Fibroblast of the aortic adventitia (primary cell): ENCODE measurements at places on chromosomes 6 and 20.

- peak; percentile 81 for DNase-seq
Observed at GRCh38 chr6:75412969-75413662, 80.5 kb downstream of the FILIP1 start.

DNA sequence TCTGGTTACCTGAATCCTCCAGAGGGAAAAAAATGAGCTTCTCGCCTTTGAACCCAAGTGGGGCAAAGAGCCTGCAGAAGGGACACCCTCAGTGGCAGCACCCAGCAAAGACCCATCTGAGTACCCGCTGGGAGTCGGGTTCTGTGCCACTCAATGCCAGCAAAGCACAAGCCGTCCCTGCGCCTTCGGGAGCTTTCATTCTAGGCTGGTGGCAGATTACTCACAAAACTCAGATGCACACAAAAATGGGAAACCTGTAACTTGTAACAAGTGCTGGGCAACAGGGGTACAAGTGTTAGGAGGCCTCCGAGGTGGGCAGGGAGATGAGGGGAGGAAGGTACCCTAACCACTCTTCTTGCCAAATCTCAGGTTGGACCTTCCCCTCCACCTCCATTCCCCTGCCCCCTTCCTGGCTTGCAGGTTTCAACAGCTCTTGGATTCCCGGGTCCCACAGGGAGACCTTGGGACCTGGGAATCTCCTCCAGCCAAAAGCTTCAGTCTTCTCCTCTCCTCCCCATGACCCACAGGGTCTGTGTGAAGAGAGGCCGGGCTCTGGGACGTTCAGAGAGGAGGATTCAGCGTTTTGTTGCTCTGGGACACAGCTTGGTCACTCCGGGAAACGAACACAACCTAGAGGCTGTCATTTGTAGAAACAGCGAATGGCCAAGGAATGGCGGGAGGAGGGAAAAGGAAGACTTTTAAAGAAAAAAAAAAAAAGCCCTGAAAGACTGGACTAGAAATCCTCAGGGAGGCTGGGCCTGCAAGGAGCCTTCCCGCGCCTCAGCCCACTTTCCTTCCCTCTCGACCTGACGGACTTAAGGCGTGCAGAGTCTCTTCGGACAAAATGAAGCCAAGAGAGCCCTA is 1.2 kb upstream of the PARD6B start:
- DNase-seq, result peak; percentile 28

DNA sequence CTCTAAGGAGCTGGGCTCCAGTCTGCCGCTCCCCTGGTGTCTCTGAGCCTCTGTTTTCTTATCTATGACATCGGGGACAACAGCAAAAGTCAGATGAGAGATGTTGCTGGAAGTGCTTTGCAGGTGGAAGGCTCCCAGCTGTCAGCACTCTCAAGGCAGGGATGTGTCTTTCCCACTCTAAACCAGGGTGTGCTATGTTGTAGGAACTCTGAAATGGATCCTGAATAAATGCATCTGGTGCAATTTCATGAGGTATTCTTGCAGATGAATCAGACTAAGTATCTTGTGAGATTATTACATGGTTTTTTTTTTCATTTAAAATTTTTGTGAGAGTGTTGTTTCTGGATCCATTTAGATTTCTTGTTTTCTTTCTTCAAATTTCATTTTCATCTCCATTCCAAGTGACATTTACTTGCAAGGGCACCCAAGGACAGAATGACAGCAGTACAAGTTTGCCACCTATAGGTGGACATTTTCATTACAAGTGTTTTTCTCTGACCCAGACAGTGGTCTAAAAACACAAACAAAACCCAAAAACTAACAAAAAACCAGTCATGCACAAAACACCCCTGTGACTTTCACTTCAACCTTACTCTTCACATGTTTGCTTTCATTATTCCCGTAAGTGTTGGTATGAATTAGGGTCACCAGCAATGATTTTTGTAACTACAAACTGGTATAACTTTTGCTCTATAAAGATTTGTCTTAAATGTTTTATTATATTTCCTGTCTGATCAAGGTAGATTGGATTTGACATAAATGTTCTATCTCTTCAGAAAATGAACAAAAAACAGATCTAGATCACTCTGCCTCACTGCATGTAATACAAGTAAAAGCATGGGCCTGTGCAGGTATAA is 14.7 kb upstream of the SIM1 start:
- peak; percentile 72 for DNase-seq

GRCh38 chr20:9490161-9490560 is 24.2 kb upstream of the LAMP5 start:
- no peak for DNase-seq

DNA sequence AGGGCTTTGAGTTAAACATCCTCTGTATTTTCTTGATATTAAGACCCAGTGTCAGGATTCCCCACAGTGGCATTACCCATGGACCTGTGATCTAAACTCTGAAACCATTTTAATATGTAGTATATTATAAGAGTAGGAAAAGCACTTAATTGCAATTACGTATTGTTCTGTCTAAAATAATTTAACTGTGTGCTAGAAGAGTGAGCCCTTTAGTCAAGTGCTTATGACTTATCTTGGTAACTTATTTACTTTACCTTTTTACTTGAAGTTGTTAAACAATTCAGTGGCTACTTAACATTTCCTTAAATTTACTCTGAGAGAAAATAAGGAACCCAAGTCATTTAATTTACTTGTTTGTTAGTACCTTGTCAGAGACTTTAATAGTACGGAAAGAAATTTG is 173.6 kb downstream of the CDKAL1 start:
- DNase-seq, result no peak

DNA sequence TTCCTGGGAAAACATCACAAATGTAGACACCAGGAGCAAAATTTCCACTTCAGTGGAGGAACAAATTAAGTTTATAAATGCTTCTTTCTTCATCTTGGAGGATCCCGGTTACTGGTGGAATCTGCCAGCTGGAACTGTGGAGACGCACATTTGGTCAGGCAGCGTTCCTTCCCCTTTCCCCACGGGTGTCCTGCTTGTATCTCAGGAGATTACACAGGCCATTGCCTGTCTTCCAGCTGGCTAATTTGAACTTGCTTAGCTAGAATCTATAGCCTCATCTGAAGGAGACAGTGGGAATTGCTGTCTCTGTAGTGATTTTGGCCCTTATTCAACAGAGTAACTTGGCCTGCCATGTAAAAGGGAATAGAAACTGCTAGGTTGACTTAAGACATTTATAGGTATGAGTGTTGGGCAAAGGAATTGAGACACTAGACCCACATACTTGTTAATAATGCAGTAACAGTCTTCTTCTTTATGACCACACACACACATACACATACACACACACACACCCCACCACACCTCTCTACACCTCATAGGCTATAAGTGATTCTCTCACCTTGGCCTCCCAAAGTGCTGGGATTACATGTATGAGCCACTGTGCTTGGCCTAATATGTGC is 34.4 kb downstream of the TSBP1 start:
- DNase-seq, result no peak

DNA sequence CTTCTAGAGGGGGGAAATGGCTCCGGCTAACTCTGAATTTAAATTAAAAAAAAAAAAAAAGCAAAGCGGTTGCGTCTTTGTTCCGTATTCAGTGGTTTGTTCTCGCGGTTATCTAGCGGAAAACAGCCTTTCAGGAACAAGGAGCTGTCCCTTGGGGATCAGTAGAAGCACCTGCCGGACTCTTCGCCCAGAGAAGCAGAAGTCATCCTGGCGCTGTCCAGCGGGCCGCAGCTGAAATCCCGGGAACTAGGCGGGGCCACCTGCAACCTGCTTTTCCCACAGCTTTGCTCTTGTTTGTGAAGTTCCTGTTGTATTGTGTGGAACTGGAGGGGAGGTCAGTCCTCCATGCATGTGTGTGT is 43.9 kb upstream of the GJE1 start:
- DNase-seq, result peak; percentile 15

DNA sequence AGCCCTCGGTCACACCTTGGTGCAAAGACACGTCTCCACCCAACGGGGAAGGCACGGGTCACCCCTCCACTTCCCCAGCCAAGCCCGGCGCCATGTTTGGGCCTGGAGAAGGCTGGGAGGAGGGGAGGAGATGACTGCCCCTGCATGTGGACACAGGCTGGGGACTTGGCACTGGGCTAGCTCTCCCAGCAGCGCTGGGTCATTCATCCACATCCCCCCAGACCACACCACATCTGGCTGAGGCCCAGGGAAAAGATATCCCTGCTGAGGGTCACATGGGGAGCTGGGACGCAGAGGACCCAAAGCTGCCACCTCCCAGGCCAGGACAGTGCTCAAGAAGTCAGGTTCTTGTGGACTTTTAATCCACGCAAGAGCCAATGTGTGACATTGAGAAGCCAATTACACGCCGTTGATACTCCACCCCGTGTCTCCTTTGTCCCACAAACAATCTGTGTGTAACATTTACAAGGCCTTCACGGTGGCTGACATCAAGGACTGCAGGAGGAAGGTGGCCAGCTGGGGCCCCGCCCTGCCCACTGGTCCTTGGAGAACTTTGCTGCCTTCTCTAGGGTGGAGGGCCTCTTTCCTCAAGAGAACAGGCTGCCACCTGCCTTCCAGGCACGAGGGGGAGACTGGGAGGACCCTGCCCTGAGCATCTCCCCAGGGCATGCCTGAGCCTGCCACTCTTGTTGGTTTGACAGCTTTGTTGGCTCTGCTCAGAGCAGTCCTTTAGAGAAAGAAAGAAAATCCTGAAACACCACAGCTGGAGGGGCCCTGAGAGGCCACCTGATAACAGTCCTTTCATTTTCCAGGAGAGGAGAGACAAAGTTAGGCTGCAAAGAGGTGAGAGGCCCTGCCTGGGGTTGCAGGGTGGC is 5.3 kb upstream of the IP6K3 start:
- no peak for DNase-seq

DNA sequence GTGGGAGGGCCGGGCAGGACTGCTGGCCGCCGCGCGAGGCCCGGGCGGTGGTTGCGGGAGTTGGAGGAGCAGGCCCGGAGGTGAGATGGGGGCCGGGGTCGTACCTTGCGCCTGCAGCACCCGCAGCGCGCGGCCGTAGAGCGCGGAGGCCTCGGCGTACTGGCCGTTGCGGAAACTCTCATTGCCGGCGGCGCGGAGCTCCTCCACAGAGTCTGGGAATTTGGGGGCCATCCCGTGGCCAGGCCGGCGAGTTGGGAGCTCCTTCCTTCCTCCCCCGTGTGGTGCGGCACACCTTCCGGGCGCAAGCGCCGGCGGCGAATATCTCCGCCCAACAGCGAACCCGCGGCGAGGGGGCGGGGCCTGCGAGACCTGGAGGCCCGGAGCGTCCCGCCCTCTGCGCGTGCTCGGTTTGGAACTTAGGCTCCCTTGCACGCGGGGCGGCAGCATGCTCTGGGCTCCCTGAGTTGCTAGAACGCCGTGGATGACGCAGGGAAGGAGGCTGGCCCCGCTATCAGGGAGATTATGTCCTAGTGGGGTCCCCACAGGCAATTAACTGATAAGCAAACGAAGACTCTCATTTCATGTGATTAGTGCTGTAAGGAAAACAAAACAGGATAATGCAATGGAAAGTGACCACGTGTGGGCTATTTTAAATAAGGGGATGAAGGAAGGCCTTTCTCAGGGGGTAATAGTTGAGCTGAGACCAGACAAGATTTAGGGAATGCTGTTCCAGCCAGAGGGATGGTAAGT is at the start of gene TOMM34:
Gene TOMM34, minus strand, starts transcription at position 295 of the 750 bp plus-strand sequence. Its CDS starts 64 bp downstream, at position 231.
- peak; percentile 82 for DNase-seq

DNA sequence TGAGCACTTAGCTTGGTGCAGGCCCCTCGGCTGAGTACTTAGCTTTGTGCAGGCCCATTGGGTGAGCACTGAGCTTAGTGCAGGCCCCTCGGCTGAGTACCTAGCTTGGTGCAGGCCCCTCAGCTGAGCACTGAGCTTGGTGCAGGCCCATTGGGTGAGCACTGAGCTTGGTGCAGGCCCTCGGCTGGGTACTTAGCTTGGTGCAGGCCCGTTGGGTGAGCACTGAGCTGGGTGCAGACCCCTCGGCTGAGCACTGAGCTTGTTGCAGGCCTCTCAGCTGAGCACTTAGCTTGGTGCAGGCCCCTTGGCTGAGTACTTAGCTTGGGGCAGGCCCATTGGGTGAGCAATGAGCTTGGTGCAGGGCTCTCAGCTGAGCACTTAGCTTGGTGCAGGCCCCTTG is 387.1 kb downstream of the THBS2 start:
- DNase-seq, result no peak

GRCh38 chr6:43812850-43813578 is 43.0 kb downstream of the VEGFA start:
- DNase-seq, result no peak

- DNase-seq, result no peak
Observed at GRCh38 chr6:63783096-63783495, 147.5 kb downstream of the PHF3 start.

GRCh38 chr20:51832276-51832675 is 30.0 kb upstream of the SALL4 start:
- no peak for DNase-seq

DNA sequence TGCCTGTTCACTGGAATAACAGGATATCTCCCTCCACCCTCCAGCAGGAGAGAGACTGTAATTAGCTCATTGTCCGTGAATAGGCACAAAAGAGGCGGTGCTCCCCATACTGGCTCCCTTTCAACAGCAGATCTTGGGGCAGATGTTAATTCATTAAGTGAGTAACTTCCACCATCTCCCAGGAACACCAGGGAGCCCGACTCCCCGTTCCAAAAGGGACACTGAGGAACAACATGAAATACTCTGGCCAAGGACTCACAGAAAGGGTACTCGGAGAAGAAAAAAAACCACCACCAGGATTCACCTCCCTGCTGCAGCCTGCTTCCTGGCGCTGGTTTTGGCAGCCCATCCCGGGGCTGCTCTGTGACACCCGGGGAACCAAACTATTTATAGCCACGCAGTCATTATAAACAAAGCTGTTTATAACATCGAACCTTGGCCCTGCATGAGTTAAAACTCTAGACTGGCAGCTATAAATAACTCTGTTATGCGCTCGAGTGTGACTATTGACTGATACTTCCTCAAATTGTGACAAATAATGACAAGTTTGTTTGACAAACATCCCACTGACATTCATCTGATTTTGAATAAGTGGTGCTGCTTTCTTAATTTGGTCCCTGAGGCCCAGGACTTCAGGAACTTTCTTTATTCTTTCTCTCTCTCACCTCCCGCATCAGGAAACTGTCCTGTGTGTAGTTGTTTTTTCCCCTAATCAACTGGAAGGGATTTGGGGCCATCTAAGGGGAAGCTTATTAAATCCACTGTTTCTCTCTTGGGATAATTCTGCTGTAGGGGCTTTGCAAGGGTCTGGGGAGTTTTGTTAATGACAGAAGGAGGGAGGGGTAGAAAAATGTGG is 521.6 kb downstream of the CD83 start:
- peak; percentile 39 for DNase-seq
